ENCODE measurements at places on chromosomes 5 and 9. TPM values are rescaled to one million over a fixed set of nuclear protein-coding genes. Genes with fewer than 3 reads are reported as not detected.
A peak's percentile ranks its signal among the peaks of the same experiment; 100 is the strongest.

DNA sequence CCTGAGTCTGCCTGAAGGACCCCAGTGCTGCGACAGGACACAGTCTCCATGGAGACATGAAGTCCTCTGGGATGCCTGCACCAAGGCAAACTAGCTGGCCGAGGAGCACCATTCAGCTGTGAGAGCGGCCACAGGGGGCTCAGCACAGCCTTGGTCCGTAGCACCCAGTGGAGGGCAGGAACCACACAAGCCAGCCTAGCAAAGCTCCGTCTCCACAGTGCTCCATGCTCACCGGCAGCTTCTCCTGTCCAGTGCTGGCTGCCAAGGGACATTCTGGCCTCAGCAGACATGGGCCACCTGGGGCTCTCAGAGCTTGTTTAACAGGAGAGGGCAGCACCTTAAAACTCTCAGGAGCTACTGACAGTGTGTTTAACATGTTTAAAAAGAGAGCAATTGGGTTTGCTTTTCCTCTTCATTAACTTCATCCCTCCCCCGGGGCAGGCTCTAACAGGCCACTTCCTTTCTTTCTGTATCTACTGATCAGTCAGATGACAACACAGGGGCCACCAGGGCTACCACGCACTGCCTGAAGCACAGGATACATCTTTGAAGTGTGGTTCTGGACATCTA, 57.0 kb downstream of the SECISBP2 start:
- no peak for DNase-seq

DNA sequence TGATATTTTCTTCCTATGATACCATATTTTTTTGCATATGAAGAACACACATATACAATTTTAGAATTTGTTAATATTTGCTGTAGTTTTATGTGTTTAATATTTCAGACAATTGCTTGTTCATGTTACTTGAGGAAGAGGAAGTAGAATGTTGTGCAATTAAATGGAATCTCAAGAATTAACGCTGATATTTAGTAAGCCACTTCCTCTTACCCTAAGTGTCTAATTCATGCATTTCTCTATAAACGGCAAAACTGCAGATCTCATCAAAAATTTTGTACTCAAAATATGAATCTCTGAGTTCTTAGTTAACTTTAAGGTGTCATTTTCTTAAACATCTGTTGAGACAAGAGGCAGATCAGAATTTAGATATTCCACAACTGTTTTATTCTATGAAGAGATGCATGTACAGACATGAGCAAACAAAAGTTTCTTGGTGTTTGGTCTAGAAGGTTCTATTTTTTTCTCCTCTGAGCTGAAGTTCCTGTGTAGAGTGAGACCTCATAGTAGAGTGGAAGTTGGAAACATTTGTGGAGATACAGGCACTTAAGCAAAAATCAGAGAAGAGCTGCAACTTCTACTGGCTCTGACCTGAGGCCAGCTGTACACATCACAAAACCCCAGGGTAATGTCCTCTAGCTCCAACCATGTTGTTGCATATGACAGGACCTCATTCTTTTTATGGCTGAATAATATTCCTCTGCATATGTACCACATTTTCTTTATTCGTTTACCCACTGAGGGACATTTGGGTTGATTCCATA, 16.6 kb upstream of the TGFBI start:
- DNase-seq, result no peak

- peak; percentile 44 for DNase-seq
These were observed 52.7 kb upstream of the TJP2 start for GRCh38 chr9:69121155-69122081.

DNA sequence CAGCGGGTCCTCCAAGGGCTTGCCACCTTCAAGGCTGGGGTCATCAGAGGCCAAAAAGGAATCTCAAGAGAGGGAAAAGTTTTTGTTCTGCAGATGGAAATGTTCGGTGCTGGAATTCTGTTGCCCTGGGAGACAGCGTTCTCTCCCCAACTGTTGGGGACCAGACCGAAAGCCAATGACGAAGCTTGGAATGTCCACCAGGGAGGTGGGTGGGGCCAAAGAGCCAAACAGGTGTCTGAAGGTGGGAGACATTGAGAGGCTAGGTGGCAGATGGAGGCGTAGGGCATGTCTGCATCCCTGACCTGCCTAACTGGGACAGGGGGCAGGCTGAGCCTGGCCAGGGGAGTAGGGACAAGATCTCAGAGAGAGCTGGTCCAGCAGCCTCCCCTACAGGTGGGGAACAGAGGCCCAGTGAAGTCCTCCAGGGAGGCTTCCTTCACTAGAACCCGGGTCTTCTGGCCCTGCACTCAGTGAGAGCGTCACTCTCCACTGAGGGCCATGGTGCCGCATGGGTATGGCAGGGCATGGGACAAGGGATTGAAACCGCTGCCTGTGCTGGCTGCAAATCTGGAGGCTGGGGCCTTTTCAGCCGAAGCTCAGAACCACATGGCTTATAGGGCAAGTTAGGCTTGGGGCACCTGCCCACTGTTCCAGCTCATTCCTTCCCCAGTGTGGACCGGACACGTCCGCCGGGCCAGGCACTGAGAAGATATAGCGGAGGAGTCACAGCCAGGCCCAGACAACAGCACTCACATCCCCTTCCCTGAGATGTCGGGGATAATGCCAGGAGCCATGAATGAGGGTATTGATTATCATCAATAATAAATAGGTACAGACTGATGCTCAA, 5.0 kb upstream of the FAM78A start:
- DNase-seq, result no peak

- no peak for DNase-seq
These were observed 563.5 kb downstream of the PRR16 start for GRCh38 chr5:121027636-121028035.

GRCh38 chr9:83041771-83042170, 21.2 kb downstream of the RASEF start:
- DNase-seq, result peak; percentile 44

DNA sequence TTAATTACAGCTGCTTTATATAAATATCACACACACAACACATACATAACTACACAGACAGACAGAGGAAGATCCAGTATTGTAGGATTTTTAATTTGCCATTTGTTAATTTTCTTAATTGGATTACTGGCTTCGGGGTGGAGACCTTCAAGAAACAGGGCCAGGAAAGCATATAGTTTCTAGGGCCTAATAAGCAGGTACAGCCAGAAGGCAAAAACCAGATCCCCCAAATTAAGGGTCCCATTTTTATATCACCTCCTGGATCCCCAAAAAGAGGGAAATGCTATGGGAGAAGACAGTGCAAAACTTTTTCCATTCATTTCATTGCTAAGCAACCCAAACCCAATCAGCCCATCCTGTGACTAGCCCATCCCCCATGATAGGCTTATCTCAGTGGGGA, 373.3 kb upstream of the FAM174A start:
- DNase-seq, result no peak

- DNase-seq, result peak; percentile 6
These were observed 40.0 kb upstream of the SMC5 start for GRCh38 chr9:70218767-70219166.

- no peak for DNase-seq
These were observed 191.8 kb upstream of the SMC2 start for GRCh38 chr9:103902263-103902662.

DNA sequence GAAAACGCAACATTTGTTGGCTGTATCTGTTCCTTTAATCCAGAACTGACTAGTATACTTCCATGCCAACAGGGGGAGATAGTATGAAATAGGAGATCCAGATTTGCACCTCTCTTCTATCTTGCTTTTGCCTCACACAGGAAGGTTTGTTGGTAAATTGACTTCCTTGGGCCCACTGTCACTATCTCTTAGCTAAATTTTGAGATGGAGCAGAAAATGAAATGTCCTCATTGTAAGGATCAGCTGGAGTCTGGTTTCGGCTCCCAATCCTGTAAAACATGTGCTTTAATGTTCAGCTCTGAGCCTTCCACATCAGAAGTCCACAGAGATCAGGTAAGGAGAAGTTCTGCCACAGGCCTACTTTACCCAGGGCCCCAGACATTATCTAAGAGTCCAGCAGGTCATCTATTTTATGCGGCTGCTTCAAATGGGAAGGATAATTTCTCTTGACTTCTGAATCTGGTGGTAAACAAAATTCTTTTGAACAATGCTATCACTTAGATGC, 176.8 kb downstream of the FER start:
- DNase-seq, result no peak

- no peak for DNase-seq
These were observed 265.4 kb downstream of the DTWD2 start for GRCh38 chr5:118723021-118723338.

- no peak for DNase-seq
These were observed 44.5 kb upstream of the CDH6 start for GRCh38 chr5:31148959-31149475.

DNA sequence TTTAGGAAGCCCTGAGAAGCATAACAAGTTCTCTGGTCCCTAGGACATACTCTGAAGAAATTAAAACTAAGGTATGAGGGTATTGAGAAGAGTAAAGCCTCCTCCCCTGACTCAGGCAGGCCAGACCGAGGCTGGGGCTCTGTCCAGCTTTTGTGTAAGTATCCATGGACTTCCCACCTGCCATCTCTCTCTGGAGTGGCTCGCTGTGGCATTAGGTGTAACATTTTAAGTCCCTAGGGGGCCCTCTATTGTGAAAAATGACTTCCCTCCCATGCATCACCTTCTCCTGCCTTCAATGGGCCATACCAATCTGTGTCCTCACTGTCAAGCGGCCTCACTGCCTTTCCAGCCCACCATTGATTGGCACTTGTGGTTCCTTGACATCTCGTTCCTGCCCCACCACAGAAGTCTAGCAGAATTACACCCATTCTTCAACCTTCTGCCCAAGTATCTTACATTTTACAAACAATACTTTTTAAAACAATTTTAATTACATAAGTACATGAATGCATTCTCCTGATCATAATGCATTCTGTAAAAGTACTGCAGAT, 205.5 kb downstream of the SLIT3 start:
- DNase-seq, result no peak

DNA sequence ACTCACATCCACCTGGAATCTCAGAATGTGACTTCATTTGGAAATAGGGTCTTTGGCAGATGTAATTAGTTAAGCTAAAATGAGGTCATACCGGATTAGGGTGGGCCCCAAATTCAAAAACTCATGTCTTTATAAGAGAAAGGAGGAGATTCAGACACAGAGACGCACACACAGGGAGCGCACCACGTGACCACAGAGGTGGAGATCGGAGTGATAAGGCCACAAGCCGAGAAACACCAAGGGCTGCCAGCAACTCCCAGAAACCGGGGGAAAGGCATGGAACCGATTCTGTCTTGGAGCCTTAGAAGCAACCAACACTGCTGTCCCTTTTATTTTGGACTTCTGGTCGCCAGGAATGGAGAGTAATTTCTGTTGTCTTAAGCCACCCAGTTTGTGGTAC, 31.8 kb upstream of the LMX1B start:
- no peak for DNase-seq

Gene ANKRD20A1
- 0.82 TPM for total RNA-seq

Gene LVRN
- not detected for total RNA-seq
